Neuronal stem cell (in vitro differentiated cells): ENCODE measurements at places on chromosomes 1 and 21.
A peak's percentile ranks its signal among the peaks of the same experiment; 100 is the strongest.

DNA sequence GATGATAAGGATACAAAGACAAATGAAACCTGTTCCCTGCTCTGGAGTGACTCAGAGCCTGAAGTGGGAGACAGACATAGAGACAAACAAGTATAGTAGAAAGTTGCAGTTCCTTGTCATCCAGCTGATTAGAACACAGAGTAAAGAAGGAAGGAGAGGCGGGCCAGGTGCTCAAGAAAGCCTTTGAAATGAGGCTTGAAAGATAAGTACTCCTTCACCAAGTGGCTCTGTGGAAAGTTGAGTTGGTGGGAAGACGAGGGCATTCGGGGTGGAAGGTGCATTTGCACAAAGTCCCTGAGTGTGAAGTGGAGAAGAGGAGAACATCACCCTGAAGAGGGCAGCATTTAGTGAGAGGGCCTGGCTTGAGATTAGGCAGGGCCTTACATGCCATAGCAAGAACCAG, 17.0 kb downstream of the MARK1 start:
- no peak for DNase-seq

DNA sequence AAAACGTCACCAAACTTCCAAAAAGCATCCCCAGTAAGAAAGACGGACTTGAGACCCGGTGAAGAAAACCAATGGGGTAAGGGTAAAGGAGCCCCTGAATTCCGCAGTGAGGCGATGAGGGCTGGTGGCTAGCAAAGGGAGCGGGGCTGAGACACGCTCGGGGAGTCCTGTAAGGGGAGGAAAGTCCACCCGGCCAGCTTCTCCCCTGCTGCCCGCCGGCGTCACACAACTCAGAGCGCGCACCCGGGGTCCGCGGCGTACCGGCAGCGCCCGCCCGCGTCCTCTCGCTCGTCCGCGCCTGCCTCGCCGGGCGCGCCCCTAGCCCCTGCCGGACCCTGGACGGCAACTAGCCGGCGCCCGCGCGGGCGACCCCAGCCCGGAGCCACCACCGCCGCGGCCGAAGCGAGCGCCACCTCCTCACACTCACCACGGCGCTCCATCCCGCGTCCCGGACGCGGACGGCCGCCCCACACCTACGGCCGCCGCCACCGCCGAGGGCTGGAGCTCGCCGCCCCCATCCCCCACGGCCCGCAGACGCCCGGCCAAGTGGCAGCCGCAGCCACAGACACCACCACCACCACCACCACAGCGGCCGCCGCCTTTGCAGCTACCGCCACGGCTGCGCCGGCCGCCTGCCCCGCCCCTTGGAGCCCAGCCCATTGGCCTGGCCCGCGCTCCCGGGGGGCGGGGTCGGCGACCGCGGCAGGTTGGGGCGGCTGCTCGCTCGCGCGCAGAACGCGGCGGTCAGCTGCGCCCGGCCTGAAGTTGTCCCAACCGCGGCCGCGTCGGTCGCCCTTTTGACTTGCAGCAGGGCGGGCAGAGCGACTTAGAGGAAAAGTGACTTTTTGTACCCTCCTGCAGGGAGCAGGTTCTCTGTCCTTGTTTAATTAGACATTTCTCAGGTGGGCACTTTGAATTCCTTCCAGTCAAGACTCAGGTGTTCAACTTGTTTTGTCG, 10.0 kb upstream of the ARHGAP29 start:
- DNase-seq: peak; percentile 82

- DNase-seq: no peak
Observed at GRCh38 chr1:151692226-151692625, 24.4 kb downstream of the CELF3 start.

GRCh38 chr1:109091078-109091838, 694 bp downstream of the TMEM167B start:
- no peak for DNase-seq

GRCh38 chr1:56453016-56453415, 126.3 kb downstream of the PLPP3 start:
- DNase-seq: no peak

- no peak for DNase-seq
Observed at GRCh38 chr1:109689844-109690405, 2.3 kb downstream of the GSTM1 start.
